ENCODE measurements at places on chromosomes 6 and 20.

GRCh38 chr6:82484001-82484400 is 120.4 kb downstream of the TPBG start:
- DNase-seq, result no peak

DNA sequence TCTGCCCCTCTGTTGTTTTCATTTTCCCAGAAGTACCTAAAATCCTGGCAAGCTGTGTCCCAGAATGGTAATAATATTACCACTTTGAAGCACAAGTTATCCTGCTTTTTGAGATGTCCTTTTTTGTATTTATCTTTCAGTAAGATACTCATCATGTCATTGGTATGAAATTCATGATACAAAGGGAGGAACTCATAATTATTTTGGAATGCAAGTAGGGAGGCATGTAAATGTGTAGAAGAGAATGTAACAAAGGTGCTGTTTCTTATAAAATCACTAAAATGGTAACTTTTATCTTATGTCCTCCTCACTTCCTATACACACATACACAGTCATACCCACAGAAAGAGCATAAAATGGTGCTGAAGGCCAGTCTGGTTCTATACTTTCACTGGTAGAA is 109.9 kb downstream of the CD2AP start:
- DNase-seq, result no peak

DNA sequence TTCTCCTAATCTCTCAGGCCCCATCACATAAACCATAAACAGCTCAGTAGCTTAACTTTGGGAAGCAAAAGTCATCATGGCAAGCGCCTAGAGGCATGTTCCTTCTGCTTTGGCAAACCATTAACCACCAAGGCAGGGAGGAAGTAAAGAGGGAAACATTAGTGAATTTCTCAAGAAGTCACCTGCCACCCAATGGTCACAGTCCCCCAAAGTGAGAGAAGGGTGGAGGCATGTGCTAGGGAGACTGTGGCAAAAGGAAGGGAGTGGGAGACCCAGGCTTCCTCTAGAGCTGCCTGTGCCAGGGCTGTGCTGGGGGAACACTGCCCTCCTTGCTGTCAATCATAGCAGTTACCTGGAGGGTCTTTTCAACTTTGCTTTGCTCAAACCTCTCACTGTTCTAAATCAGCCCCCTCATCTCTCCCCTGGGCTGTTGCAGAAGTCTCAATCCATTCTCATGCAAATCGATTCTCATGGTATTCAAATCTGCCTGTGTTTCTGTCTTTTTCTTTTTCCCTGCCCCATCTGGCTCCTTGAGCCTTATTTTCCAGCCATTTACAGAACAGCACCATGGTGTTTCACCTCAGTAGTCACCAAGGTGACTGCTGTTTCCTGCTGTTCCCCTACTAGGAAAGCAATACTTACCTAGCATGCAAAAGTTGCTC is 1.8 kb upstream of the RNF24 start:
- DNase-seq, result no peak

DNA sequence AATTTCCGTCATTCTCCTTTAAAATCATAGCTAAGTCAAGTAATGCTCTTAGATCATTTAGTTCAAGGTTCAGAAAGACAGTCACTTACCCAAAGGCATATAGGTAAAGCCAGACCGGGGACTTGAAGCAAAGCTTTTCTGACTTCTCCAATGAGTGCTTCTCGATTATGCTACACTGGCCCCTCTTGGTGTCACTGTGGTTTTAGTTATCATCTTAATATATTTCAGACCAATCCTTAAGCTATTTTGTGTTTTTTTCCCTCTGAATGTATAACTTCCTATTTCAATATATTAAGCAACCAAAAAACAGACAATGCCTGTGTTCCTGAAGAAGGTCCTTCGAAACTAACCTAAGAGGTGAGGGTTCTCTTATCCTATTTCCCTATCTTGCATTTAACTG is 3.9 kb downstream of the PRDM1 start:
- no peak for DNase-seq

DNA sequence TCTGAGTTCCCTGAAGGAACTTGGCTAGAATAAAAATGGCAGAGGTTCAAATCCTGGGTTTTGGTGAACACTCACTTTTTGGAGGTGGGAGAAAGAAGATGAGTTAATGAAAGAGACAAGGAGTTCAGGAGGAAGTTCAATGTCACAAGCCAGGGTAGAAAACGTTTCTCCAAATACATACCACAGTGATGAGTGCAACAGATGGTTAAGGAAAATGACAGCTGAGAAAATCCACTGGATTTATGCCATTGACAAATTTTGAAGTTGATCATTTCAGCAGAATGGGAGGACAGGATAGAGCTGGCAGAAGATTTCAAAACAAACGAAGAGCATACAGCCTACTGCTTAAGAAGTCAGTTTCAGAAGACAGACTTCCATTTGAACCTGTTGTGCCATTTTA is 122.7 kb downstream of the GFRAL start:
- DNase-seq, result no peak

- no peak for DNase-seq
Observed at GRCh38 chr6:115194981-115195638, 852.3 kb upstream of the HS3ST5 start.

DNA sequence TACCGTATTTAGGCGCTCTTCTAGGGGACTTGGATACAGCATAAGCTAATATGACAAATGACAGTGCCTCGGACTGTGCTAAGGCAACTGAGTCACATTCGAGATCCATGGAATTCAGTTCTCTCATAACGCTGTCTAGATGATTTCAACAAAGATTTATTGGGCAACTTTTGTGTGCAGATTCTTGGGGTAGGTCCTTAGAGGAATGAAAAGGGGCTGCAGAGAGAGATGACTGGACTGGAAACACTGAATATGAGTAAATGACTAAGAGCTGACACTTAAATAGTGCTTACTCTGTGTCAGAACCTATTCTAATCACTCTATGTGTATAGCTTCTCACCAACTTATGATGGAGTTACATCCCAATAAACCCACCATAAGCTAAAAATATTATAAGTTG is 36.4 kb upstream of the MARCKS start:
- DNase-seq, result no peak

DNA sequence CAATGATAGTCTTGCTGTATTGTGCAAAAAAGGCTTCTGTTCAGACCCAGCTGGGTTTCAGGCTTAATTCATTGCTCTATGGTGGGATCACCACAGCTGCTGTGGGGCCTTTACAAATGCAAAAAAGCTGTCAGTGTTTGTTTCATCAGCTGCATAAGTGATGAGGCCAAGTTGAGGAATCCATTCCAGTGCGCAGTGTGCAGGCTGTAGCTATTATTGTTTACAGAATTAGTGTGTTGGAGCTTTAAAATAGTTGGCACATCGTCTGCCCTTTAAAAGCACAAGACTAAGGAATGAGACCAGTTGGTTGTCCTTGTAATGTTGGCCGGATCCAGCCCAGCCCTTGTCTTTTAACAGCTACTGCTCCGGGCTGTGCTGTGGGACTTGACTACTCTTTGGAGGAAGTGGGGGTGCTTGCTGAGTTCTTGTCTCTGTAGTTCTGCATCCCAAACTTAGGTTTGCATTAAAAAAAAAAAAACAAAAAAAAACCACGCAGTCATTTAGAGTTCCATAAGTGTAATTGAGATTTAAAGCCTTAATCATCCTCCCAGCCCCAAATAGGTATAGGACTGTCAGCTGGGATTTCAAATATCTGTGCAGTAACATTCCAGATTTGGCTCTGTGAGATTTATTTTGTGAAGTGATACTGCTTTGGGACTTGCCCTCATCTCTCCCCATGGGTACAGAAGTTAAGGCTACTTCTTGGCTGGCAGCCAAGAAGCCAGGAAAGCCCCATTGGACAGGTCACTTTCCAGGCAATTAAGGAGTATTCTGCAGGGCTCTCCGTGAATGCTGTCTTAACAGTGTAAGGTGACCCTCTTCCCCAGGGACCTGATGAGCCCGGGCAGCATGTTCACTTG is 19.3 kb downstream of the JARID2 start:
- no peak for DNase-seq

DNA sequence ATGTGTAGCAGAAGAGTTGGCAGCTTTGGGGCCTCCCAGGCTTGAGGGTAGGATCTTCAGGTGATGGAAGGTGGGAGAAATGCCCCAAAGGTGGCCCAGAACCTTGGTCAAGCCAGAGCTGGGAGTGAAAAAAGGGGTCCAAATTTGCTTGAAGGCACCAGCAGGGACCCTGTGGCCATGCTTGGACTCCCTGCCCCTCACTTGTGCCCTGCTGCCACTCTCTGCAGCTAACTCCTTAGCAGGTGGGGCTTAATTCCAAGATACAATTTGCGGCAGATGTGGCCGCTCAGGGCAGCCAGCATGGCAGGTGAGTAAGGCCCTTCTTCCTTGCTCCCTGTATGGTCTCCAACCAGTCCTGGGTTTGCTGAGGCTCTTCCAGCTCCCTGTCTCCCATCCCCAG is 285.0 kb upstream of the RNF24 start:
- no peak for DNase-seq

DNA sequence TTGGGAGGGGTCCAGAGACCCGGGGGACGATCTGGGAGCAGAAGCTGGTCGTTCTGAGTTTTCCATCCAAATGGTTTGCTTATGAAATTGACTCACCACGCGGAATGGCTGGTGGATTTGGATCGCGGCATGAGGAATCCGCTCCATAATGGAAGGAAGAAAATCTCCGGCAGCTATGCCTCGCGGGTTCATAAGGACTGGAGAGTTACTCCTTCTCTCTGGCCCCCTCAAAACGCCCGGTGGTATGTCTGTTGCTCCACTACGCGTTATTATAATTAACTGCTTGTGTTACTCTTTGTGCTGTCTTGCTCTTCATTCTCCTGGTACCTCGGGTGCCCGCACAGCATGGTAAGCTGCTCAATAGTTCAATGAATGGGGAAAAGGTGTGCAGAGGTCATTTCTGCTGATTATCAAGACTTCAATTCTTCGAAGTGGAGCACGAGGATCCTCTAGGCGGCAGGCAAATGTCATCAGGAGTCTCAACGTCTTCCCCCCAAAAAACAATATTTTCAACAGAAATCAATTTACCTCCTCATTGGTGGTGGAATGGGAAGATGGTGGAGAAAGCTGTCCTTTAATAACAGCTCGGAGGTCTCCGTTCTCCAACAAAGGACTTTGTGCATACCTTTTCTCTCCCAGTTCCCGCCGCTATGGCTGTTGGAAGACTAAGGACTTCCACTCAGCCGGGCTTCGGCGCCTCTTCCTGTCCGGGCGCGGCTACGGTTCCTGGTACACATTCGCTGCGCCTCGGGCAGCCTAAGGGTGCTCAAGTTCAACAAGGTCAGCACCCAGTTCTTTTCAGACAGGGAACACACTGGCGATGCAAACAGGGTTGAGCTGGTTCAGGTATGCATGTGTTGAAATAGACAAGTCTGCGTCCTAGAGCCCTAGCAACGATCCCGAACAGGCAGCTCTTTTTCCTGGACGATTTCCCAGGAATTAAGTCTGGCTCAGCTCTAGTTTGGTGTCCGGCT is 9.2 kb upstream of the PRSS16 start:
- DNase-seq, result no peak

Measured in activated T-helper 1 cell treated with Interleukin-2 at 50 U/mL for 16 hours (primary cell).